Stimulated activated CD4-positive, alpha-beta T cell treated with anti-CD3 and anti-CD28 coated beads, Interleukin-1b, Interleukin-23, amount 100 ng/mL, for 48 hours (primary cell): ENCODE measurements at places on chromosomes 3 and 15.
A peak's percentile ranks its signal among the peaks of the same experiment; 100 is the strongest.

DNA sequence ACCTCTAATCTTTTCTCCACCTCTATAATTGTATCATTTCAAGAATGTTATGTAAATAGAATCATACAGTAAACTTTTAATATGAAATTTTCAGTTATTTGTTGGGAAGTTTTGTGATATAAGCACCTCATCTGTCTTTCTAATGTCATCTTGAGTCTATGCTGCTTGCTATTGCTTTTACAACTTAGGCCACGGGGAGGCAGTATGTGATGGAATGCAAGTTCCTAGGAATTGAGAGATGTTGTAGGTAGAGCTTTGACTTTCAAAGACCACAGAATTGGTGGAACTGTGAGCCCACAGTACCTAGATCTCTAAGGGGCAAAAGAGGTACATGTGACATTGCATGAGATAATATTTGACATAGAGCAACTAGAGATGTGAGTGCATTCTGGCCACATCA, 328.3 kb downstream of the MFSD1 start:
- no peak for DNase-seq

- DNase-seq = peak; percentile 70
Measured at GRCh38 chr3:42683875-42684598, 1.3 kb upstream of the KLHL40 start.

GRCh38 chr3:30586096-30586805, 20.1 kb upstream of the TGFBR2 start:
- no peak for DNase-seq

DNA sequence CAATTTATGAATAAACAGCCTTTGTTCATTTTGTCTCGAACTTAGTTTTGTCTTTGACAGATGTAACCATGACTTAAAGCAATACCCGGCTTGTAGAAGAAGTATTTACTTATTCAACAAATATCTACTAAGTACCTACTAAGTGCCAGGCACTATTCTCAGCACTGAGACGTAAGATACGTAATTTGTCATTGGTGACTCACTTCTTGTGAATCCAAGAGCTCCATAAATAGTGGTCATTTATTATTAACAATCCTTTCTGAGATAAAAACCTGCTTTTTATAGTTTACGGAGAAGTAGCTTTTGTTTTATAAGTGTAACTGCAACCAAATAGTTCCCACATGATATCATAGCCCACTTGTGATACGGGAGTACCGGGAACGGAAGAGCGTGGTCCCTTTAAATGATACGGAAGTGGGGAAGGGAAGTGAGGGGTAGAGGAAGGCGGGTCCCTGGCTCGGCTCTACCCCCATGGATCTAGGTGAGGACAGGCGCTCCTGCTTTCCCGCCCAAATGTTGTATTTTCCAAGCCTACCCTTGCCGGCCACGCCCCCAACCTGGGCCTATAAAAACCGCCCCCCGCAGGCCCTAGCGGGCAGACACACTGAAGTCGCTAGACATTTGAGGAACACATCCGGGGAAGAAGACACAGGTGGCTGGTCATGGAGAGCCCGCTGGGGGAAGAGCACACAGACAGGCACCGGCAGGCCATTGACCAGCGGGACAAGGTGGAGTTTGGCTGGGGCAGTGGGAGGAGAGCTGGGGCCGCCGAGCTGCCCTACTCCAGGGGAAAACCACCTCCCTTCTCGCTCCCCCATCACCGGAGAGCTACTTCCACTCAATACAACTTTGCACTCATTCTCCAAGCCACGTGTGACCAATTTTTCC, at the start of gene SAMMSON:
SAMMSON (plus strand) TSS at position 594 of the 888 bp plus-strand sequence.
- DNase-seq = no peak

DNA sequence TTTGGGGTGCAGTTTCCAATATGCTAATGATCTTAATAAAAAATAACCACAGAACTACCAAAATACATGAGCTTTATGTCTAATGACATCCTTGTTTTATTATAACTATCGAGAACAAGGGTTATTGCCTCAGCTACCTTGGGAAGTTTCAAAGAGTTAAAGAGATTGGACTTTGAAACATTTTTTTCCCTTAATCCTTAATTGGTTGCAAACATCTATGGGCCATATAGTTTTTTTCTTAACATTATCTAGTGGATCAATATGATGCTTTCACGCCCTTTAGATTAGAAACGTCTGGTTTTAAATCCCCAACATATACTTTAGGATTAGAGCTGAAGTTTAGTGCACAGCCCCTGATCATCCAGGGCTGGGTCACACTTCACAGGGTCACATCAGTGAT, 219.2 kb upstream of the SGO1 start:
- DNase-seq = no peak

DNA sequence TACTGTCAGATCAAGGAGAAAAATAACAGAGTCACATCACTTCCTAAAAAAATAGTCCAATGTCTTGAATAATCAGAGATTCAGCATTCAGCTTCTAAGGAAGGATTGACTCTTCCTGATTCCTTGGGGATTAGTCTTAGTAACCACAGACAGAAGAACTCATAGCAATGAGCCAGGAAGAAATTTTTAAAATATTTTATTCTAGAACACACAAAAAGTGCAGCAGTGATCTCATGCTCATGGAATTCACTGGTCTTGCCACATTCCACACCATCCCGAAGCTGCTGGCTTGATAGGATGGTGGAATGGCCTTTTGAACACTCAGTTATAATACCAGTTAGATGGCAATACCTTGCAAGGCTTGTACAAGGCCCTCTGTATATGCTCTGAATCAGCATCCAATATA, 43.0 kb upstream of the ABI3BP start:
- no peak for DNase-seq

DNA sequence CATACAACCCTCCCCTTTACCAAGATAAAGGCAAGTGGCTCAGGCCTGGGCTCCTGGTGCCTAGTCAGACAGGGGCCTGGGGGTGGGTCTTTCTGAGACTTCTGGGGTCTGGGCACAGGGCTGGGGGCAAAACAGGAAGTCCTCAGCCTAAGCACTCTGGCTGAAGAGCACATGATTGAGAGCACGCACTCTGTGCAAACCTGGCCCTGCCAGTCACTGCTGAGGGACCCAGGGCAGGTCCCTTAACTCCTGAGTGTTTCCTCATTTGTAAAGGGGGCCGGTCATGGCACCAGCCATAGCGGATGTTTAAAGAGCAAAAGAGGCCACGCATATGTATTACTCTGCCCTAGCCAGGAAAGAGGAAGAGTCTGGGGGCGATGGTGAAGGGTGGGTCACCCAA, 16.0 kb downstream of the TKT start:
- DNase-seq = no peak

DNA sequence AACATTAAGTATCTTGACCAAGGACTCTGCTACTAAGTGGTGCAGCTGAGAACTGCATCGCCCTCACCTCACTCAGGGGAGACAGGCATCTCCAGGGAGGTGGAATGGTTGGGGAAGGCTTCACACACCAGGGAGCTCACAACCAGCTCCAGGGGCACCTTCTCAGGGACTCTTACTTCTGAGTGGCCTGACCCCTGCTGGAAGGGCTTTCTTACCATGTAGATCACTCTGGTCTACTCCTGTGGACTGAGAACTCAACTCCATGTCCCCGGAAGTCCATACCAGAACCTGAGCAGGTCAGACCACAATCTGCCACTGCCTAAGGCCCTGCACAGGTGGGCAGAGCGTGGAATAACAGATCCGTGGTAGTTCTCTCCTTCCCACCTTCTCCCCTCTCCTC, 140.5 kb downstream of the TLE3 start:
- DNase-seq = no peak

DNA sequence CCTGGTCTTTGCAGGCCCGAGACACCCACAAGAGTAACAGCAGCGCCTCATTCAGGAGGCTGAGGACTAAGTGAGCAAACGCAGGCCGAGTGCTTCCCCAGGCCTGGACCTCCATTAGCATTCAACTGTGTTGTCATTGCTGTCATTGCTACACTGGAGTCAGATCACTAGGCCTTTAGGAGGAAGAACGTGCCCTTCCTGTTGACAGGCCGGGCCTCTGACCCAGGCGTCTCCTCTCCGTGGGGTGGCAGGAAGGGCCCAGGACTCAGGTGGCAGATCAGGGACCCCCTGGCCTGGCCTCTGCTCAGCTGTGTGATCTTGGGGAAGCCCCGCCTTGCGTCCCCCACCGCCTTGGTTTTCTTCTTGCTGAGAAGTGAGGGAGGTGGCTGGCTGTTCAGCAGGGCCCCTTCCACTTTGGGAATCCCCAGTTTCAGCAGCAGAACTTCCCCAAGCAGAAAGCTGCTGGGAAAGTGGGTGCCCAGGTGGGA, 19.1 kb downstream of the ZDHHC19 start:
- DNase-seq = peak; percentile 52
